GM10248 (cell line): ENCODE measurements at places on chromosomes 6 and 20.
A peak's percentile ranks its signal among the peaks of the same experiment; 100 is the strongest.

DNA sequence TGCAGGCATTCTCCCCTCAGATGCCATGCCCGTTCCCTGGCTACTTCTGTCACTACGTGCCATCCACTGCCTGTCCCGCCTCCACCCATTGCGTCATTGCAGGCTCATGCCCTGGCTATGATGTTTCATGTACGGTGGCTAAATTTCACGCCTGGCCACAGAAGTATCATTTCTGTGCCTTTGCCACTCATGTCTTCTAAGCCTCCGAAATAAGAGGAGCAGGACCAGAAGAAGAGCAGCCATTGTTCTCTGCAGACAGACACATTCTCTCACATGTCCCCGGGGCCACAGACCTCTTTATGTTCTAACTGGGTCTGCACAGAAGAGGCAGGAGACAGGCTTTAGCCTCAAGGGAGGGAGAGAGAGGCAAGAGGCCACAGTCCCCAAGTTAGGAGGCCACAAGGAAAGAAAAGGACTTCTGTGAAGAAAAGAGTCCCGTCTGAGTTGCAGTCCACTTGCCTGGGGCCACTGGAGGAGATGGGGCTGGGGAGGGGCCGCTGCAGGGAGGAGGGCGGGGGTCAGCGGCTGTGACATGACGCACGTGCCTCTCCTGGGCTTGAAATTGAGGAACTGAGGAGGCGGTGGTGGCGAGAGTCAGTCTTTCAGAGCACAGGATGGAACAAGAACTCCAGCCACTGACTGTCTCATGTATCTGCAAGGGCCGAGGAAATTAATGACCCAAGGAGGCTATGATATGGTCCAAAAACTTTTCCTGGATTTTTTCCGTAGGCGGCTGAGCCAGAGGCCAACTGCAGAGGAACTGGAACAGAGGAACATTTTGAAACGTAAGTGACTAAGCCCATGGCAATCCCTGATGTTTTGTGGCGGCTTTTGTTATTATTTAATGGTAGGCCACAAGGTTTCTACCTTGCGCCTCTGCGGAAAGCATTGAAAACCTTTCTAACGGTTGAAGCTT lies 55.9 kb downstream of the TBC1D7 start:
- peak; percentile 69 for DNase-seq

DNA sequence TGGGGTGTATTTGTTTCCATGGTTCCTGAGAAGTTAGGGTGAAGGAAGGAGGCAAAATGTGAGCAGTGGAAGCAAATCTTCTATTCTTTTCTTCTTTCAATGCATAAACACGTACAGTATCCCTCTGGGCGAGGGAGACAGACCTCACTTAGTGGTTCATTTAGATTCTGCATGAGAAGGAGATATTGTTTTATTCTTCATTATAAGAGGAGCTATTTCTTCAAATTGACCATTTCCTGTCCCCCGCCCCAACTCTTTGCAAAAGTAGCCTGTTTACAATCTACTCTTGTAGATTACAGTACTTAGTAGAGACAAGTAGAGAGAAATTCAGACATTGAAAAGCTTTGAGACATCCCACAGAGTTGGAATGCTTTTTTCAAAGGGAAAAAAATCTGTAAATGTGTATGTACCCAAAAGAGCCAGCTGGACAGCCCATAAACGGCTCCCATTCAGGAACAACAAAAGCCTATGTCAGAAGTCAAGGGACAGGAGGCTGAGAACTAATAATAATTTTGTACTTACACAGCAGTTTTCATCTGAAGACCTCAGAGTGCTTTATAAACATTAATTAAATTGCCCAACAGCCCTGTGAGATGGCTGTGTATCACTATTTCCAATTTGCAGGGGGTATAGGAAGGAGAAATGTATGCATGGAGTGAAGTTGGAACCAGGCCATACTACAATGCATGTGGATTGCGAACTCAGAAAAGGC lies 23.9 kb downstream of the CD83 start:
- DNase-seq, result no peak

- DNase-seq, result no peak
Measured at GRCh38 chr20:24098886-24099285, 110.3 kb upstream of the GGTLC1 start.

DNA sequence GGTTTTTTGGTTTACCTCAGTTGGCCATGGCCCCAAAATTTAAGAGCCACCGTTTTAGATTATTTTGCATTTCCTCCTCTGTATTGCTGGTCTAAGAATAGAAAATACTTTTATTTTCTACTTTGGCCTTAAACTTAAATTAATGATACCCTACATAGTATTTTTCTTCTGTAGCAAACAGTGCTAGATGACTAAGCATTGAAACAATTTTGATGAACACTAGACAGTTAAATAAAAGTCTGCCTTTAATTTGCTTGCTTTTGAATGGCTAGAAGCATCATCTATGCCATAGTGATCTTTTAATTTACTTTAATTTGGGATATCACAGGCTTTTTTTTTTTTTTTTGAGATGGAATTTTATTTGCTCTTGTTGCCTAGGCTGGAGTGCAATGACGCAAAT lies 106.4 kb downstream of the CD109 start:
- DNase-seq, result no peak

GRCh38 chr20:63498960-63499337 lies at the start of gene EEF1A2:
TSS of gene EEF1A2 (minus strand) at chr20:63499083. CDS start at chr20:63497763, 1,320 bp downstream.
- no peak for DNase-seq

- no peak for DNase-seq
Measured at GRCh38 chr20:40724566-40724965, 35.5 kb upstream of the MAFB start.

DNA sequence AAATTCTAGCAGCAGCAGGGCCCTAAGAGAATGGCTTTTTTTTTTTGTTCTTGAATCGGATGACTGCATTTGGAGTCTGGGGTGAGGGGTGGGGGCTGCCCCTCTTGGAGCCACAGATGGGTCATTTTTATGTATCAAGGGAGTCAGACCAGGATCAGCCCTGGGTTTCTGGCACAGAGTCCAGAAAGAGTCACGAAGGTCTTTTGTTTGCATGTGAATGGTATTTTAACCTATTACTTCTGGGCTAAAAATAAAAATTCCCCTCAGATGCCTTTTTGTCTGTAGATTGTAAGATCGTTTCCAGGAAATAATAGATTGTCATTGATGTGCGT lies 72.5 kb downstream of the PHACTR3 start:
- DNase-seq, result no peak

GRCh38 chr6:156832231-156832647 lies 55.1 kb downstream of the ARID1B start:
- no peak for DNase-seq

- DNase-seq, result no peak
Measured at GRCh38 chr6:19668710-19669109, 168.5 kb upstream of the ID4 start.

- peak; percentile 18 for DNase-seq
Measured at GRCh38 chr6:4133941-4134838, 1.2 kb downstream of the ECI2 start.

- DNase-seq, result peak; percentile 19
Measured at GRCh38 chr20:15248618-15249395, 911.4 kb upstream of the FLRT3 start.

DNA sequence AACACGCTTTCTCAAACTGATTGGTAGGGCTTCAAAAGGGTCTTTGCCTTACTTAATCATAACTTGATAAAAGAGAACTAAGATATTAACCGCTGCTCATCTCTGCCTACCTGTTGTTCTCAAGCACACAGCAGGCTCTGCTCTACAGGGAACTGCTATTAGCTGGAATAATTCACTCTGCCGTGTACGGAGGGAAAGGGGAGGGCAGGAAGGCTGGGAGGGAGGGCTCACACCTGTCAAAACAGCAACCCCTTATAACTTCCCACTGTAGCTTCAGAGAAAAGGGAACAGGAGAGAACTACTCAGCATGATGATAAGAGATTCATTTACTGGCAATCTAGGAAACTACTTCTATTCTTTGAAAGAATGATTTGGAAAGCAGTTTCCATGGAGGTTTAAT lies 75.1 kb downstream of the ZMYND8 start:
- DNase-seq, result no peak

- no peak for DNase-seq
Measured at GRCh38 chr6:110357298-110357663, 868 bp downstream of the METTL24 start.

DNA sequence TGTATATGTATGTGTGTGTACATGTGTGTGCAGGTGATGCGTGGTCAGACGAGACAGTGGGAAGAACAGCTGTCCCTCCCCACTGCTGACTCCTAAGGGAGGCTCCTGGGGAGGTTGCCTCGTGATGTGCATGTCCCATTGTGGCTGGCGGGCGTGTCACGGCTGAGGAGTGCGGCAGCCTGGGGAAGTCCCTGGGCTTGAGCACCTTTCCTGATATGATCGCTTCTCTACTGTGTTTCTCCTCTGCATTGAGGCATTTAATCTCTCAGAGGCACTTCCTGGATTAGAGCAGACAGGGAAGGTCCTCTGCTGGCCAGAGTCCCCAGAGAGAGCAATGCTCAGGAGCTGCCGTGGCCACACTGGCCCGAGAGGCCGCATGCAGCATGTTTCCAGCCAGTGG lies 11.4 kb downstream of the NPBWR2 start:
- no peak for DNase-seq

DNA sequence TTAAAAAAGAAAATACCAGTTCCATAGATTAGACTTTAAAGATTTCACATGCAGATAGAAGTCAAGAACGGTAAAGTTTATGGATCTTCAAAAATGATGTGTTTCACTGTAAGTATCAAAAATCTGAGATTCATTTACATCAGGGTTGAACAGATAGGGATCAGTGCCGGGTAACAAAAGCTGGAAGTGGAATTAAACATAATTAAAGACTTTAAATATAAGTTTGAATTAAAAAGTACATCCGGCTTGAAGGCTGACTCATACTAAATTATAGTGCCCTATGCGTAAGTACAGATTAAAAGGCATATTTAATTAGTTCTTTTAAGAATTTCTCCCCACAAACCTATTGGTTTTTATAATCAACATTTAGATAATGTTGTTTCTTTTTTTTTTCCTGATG lies 312.7 kb downstream of the PRL start:
- DNase-seq, result no peak

- no peak for DNase-seq
Measured at GRCh38 chr6:129317931-129318820, 391.8 kb downstream of the ARHGAP18 start.

- DNase-seq, result no peak
Measured at GRCh38 chr6:14278006-14278405, 160.4 kb downstream of the CD83 start.

GRCh38 chr6:7701212-7701834 lies 24.6 kb upstream of the BMP6 start:
- DNase-seq, result no peak

DNA sequence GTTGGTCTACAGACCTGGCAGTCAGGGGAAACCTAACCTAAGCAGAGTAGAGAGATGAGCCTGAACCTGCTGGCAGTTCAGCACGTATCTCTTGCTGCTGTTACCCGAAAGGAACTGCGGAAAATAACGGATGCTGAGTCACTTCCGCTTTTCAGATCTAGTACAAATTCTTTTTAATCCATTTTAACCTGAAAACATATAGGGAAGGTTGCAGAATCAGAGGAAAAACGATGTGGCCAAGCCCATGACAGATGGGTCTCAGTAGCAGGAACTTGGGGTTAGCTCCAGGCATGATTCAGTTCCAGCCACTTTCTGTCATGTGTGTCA lies 351.9 kb upstream of the PRND start:
- DNase-seq, result peak; percentile 32

GRCh38 chr6:30615958-30616810 lies 859 bp downstream of the PPP1R10 start:
- DNase-seq, result no peak
